A549 treated with RU486 at 1 μM for 4 hours (cell line): ENCODE measurements at places on chromosomes 2 and 18. TPM values are rescaled to one million over a fixed set of nuclear protein-coding genes. Genes with fewer than 3 reads are reported as not detected.

REG3G gene
- not detected in 5 replicates for total RNA-seq

NAT8 gene
- not detected in 5 replicates for total RNA-seq

TUBA4B gene
- total RNA-seq, result 0.18 to 0.69 TPM (median 0.35 TPM) in 5 replicates

ACOXL gene
- total RNA-seq, result not detected in 5 replicates

IL1B gene
- 0.34 to 0.58 TPM (median 0.41 TPM) in 4 of 5 replicates, not detected in the other for total RNA-seq

GALNT1 gene
- total RNA-seq, result 42.3 to 72.1 TPM (median 58.5 TPM) in 5 replicates

C1QL2 gene
- 0.07 to 0.15 TPM (median 0.11 TPM) in 4 of 5 replicates, not detected in the other for total RNA-seq

CCL20 gene
- 3.0 to 5.8 TPM (median 4.3 TPM) in 5 replicates for total RNA-seq

TTC39C gene
- 11.1 to 13.9 TPM (median 12.7 TPM) in 5 replicates for total RNA-seq

LBX2 gene
- 2.7 to 4.1 TPM (median 3.4 TPM) in 5 replicates for total RNA-seq

PTH2R gene
- not detected in 5 replicates for total RNA-seq

MPP4 gene
- total RNA-seq, result 0.23 TPM in 1 of 5 replicates, not detected in the others

C2orf15 gene
- total RNA-seq, result 0.42 to 0.64 TPM (median 0.50 TPM) in 4 of 5 replicates, not detected in the other

HPCAL1 gene
- total RNA-seq, result 85.7 to 141 TPM (median 121 TPM) in 5 replicates

FSHR gene
- 0.07 TPM in 1 of 5 replicates, not detected in the others for total RNA-seq

IL1RN gene
- total RNA-seq, result 0.14 to 0.42 TPM (median 0.25 TPM) in 4 of 5 replicates, not detected in the other

ANKRD44 gene
- 0.78 to 2.5 TPM (median 1.5 TPM) in 5 replicates for total RNA-seq

EIF4E2 gene
- 86.0 to 227 TPM (median 99.0 TPM) in 5 replicates for total RNA-seq
